Lung microvascular endothelial cell (primary cell): ENCODE measurements at places on chromosomes 7 and 10.

GRCh38 chr10:12214763-12215218 is 18.8 kb downstream of the CDC123 start:
- DNase-seq, result peak; percentile 77

DNA sequence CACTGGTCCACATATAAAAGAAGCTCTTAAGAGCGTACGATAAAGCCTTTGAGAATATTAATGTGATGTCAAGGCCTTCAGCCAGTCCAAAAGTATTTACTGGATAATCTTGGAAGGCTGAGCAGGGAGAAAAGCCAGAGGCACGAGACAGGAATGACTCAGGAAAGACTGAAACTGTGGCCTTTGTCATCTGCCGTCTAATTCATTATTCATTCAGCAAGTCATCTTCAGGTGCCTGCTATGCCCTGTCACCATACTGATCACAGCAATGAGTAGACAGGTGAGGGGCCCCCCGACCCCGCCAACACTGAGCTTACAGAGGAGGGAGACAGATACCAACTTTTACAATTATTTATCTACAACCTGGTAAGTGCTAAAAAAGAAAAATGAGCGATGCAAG is 78.9 kb downstream of the VOPP1 start:
- DNase-seq, result no peak

DNA sequence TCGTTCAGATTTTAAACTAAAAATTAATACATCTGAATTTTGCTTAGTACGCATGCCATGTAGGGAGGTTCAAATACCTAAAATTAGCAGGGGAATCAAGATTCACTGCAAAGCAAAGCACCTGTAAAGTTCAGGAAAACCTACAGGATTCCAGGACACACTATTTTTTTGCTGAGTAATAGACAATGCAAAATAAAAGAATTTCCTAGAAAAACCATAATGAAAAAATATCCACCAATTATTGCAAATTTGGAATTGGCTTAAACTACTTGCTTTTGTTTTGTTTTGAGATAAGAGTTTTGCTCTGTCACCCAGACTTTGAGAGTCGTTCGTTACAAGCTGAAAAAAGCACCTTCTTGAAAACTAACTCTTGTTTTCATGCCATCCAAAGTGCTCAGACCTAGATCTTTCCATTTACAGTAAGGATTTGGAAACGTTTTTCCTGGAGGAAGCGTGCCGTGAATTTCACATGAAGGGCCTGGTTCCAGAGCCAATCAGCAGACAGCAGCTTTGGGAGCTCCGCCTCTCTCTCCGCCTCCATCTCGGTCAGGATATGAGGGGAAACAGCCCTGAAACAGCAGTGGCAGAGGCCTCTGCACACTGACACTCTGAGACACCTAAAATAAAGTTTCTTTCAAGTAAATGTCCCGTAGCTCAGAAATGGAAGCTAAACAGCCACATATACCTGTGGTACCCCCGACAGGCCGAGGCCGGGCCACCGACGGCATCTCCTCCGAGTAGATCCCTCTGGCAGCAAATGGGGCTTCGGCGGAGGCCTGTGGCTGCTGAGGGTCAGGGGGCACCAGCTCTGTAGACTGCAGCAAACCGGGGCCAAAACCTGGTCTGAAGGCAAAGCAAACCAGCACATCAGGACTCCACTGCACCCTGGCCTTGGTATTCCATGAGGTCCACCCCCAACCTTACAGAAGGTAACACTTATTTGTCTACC is 45.9 kb upstream of the ATP6V0A4 start:
- DNase-seq, result no peak

- no peak for DNase-seq
These were observed 84.4 kb downstream of the LRRC4 start for GRCh38 chr7:127946847-127947246.

- DNase-seq, result peak; percentile 84
These were observed 35.4 kb downstream of the BNIP3 start for GRCh38 chr10:131946321-131946751.

DNA sequence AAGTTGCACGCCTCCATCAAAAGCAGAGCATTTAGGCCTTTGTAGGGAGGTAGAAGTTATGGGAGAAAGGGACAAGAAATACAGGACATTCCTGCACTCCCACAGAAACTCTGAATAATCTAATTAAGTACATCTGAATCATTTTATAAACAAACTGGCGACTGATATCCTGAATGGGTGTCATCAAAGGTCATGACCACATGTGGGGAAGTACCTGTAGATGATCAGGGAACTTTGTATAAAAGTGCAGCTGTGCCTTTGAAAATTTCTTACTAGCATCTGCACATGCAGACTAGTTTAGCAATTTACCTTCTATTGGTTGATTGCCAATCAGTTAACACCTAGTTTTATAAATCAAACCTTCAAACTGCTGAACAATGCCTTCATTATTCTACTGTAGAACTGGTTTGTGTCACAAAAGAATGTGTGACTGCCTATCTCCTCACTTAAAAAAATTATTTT is 17.1 kb downstream of the STEAP4 start:
- no peak for DNase-seq
